ENCODE measurements at places on chromosomes 6 and 20.

DNA sequence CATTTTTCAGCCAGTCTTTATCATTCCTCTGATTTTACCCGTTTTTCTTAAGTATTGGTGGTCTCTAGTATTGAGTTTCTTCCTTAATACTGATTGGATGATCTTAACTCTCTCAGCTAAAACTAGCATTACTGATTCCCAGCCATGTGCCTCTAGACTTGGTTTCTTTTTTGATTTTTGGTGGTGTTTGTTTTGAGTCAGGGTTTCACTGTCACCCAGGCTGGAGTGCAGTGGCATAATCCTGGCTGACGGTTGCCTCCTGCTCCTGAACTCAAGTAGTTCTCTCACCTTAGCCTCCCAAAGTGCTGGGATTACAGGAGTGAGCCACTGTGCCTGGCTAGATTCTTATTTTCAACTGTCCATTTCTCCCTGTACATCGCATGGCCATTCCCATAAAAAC lies 24.9 kb downstream of the DPPA5 start:
- DNase-seq = no peak

DNA sequence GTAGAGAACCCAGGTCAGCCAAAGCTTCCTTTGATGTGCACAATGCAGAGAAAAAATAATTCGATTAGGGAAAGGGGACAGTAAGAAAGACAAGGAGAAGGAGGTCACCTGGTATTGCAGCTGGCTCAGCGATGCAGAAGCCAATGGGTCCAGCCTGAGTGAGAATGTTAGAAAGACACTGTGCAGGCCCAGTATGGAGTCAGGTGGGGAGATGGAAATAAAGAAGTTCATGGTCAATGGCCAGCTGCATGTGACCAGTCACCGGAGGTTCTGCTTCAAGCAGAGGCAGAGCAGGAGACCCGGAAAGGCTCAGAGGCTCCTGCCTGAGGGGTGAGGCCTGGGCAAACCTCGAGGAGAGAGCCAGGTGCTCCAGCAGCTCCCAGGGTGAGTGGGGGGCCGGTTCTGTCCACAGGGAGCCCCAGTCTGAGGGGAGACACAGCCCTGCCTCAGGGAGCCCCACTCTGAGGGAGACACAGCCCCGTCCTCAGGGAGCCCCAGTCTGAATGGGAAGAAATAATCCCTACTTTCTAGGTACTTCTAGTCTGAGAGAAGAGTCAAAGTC lies 51.3 kb downstream of the LRFN2 start:
- no peak for DNase-seq

- DNase-seq = no peak
Observed at GRCh38 chr20:48952656-48953055, 31.1 kb downstream of the ARFGEF2 start.

DNA sequence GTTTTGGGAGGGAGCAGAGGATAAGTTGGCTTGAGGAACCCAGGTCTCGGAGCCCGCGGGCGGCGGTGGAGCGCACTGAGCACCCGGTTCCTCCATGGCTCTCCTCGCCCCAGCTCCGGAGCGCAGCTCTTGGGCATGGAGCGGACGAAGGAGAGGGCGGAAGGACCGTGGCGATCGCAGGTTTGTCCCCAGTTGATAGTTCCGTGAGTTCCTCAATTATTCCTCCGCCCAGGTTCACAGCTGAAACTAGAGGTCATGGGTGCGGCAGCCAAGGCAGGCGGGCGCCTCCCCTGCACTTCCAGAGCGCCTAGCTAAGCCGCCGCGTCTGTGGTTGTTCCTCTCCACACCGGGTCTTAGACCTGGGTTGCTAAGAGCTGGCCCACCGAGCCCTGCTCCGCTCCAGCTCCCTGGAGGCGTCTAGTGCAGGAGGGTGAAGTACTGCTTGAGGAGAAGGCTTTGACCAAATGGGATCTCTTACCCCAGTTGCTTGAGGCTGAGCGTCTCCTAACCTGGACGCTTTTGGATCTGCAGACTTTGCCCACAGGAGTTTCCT lies at the start of gene HTR1B:
Gene HTR1B (minus strand): TSS at position 184 of the 553 bp plus-strand sequence. CDS start 88 bp downstream, at position 96.
- no peak for DNase-seq

DNA sequence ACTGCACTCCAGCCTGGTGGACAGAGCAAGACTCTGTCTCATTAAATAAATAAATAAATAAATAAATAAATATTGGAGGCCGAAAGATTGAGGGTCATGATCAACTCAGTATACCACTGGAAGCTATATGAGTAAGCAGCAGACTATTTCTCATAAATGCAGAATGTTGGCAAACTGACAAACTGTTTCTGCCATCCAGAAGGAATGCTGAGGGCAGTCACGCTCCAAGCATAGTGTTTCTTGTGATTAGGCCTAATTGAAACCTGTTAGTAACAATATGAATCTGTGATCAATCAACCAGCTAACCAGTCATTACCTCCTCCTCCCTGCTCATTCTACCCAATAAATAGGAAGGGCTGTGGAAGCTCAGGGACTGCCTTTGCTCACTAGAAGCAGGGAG lies 15.2 kb upstream of the KCNK15 start:
- DNase-seq = no peak

- DNase-seq = peak; percentile 7
Observed at GRCh38 chr6:35370785-35371493, 28.6 kb downstream of the PPARD start.

DNA sequence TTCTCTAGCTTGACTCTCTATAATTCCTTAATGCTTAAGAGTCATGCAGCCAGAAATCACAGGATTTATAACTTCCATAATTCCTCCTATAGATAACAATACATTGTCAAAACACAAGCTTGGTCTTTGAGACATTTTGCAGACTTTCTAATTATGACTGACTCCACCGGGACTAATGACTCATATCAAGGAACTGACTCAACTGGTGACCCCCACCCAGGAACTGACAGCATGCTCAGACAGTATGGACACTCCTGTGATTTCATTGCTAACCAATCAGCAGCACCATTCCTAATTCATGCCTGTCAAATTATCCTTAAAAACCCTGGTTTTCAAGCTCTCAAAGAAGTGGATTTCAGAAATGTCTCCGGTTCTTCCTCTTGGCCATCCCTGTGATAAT lies 670.5 kb upstream of the IMPG1 start:
- DNase-seq = no peak

GRCh38 chr20:53728359-53728758 lies 134.7 kb upstream of the ZNF217 start:
- no peak for DNase-seq

DNA sequence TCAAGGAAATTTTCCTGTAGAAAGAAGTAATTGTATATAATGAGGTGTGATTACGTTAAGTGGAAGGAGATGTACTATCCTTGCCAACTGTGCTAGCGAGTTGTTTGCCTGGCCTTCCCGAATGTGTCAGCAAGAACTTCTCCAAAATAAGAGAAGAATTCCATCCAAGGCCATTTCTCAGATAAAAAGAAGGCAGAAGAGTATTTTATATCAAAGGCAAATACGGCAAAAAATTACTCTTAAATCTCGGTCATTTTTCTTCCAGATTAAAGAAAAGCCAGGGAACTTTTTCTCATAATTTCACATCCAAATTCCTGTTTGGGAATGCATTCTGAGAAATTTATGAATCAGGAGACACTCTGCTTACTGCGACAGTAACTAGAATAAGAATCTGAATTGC lies 290.6 kb downstream of the CBLN4 start:
- no peak for DNase-seq

DNA sequence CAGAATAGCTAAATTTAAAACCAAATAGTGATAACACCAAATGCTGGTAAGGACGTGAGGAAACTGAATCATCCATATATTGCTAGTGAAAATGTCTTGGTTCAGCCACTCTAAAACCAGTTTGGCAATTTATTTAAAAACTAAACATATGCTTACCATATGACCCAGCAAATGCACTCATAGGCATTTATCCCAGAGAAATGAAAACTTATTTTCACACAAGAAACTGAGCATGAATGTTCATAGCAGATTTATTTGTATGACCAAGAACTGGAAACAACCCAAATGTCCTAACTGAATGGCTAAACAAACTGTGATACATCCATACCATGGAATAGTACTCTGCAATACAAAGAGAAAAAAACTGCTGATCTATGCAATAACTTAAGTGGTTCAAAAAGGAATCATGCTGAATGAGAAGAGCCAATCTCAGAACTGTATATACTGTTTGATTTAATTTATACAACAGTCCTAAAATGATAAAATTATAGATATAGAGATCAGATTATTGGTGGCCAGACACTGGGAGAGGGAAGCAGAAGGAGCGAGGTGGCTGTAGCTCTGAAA lies 115.6 kb upstream of the ADGRF1 start:
- no peak for DNase-seq

DNA sequence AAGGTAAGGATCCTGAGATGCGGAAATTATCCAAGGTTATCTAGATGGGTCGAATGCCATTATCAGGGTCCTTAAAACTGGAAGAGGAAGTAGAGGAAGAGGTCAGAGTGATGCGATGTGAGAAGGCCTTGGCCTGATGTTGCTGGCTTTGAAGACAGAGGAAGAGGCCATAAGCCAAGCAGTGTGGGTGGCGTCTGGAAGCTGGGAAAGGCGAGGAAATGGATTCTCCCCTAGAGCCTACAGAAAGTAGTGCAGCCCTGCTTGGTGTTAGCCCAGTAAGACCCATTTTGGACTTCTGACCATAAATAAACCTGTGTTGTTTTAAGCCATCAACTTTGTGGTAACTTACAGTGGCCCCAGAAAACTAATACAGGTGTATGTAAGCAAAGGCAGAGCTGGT lies 2.0 kb downstream of the SRXN1 start:
- DNase-seq = no peak

DNA sequence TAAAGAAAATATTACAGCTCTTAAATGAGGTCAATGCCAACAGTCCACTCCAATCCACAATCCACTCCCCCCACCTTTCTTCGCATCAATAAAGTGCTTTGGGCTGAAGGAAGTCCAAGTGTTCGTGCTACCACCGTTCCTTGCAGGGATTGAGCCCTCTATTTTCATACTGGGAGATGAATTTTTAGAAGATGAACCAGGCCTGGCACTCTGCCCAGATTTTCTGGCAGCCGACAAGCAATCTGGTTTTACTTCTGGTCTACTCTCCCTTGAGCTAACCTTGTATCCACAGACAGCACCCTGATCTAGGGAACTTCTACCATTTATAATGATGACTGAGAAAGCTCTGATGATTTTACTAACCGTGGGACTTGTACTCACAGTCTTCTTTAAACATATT lies 72.3 kb downstream of the BTBD9 start:
- DNase-seq = no peak

DNA sequence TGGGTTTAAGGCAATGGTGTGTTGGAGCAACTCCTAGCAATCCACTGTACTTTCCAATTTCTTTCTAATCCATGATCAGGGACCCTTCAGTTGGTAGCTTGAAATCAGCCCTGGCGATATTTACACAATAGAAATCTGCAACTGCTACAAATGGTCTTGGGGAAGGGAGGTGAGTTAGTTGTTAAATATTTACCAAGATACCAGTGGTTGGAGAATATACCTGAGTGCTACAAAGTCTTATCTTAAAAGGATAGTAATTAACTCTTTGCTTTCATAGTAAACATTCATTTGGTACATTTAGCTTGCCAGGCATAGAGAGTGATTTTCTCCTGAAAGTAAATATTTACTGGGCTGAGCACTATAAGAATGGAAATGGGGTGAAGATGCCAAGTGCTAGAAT lies 568.2 kb downstream of the BCKDHB start:
- DNase-seq = no peak

- no peak for DNase-seq
Observed at GRCh38 chr6:145963216-145964068, 716 bp downstream of the SHPRH start.

DNA sequence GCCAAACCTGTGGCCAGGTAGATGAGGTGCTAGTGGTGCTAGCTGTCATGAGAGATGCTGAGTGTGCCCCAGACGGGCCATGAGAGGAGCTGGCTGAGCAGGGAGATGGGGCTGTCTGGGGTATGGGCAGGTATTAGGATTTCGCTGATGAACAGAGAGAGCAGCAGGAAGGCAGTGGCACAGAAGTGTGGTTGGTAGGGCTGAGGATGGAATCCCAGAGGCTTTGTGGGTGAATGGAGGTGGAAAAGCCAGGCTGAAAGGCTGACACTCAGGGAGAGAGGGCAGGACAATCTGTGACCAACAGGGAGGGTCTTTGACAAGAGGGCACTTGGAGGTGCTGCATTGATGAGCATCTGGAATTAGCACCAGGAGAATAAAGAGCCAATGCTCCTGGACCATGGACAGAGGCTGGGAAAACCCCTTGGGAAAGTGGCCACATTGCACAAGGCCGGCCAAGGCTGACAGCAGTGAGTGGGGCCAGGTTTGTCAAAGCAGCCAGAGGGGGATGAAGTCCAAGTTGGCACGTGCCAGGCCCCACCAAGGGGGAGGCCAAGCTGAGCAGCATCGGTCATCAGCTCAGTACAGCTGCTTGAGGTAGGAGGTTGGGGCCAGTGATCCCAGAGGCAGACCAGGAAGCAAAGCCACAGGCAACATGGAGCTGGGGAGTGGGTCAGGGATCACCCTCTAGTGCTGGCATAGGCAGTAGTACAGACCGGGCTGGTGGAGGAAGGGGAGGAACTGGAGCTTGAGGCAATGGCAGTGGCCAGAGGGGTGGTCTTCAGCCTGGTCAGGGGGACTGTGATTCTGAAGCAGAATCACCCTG lies 19.7 kb upstream of the SGK2 start:
- no peak for DNase-seq

DNA sequence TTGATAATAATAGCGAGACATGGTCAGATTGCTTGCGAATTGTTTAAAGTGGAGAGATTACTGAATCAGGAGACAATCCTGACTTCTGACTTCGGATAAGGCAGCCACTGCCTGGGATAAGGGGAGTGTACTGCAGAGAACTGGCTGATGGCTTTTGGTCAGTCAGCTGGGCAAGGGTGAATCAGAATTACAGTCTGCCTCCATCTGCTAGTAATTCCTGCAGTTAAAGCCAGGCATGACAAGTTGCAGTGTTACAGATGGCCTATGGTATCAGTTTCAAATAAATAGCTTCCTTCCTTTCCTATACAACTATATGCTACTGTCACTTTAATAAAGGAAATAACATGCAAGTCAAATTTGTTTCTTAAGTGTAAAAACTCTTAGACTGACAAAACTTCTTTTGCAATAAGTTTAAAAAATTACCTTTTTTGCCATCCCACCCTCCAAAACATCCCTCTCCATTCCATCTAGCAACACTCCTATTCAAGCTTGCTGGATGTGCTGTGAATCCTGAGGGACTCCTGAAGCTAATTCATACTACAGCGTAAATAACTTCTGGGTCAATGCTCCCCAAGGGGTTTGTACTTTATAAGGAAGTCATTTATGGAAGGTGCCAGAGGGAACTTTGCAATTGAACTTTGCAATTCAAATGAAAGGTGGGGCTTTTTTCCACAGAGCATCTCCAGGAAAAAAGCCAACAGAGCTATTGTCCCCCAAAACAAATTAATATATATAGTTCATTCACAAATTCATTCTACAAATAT lies 245.2 kb downstream of the ADGRB3 start:
- no peak for DNase-seq

GRCh38 chr6:3855866-3856265 lies 6.7 kb downstream of the FAM50B start:
- no peak for DNase-seq

GRCh38 chr6:5084781-5085647 lies at the start of gene PPP1R3G:
Gene PPP1R3G (plus strand): TSS chr6:5085341. CDS start chr6:5085486, 145 bp downstream.
- DNase-seq = no peak

DNA sequence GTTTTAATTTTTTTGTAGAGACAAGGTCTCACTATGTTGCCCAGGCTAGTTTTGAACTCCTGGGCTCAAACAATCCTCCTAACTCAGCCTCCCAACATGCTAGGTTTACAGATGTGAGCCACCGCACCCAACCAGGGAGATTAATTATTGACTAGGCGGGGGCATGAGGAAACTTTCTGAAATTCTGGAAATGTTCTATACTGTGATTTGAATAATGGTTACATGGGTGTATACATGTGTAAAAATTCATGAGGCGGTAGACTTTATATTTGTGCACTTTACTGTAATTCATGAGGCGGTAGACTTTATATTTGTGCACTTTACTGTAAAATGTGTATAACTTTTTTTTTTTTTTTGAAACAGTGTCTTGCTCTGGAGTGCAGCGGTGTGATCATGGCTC lies 147.2 kb downstream of the GRM4 start:
- no peak for DNase-seq
